ENCODE measurements at places on chromosomes 7 and 10.
A peak's percentile ranks its signal among the peaks of the same experiment; 100 is the strongest.

- peak; percentile 43 for DNase-seq
Measured at GRCh38 chr7:151083071-151083823, at the start of gene TMUB1. TMUB1 (minus strand) TSS chr7:151083493; CDS start chr7:151082563, 930 bp downstream.

DNA sequence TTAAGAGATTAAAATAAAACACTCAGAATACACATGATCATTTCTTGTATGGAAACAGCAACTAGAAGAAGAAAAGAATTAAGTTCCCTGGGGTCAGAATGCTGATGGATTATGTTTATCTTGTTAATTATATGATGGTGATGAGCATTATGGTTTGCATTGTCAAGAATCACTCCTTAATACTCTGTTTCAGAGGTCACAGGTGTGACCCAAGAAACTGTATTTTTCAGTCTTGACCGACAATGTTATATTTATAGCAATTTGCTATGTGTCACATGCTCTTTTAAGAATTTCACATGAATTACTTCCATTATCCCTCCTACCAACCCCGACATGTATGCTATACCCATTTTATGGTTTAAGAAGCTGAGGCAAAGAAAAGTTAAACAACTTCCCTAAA is 2.7 kb upstream of the CHRM2 start:
- no peak for DNase-seq

- DNase-seq, result no peak
Measured at GRCh38 chr7:86995052-86995725, 64.3 kb downstream of the ELAPOR2 start.

GRCh38 chr10:117647306-117647705 is 104.8 kb downstream of the EMX2 start:
- DNase-seq, result no peak

DNA sequence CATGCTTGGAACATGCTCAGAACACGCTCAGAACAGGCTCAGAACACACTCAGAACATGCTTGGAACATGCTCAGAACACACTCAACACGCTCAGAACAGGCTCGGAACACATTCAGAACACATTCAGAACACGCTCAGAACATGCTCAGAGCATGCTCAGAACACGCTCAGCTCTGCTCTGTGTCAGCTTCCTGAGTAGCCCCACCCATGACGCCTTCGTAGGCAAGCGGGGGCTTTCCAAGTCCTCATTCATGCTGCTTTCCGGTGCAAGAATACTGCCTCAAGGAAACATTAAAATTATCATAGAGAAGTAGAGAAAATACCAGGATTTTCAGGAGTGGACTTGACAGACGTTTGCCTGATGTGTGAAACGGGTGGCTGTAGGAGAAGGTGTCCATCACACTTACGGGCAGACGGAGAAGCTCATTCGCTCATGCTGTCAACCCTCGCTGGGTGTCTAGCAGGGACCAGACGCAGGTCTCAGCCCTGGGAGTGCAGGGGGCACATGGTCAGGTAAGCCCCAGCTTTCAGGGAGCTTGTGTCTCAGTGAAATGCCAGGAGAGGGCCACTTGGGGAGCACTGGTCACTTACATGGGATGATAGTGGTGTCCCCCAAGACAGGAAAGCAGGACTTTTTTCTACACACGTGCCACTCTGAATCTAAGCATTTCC is 24.7 kb downstream of the EN2 start:
- no peak for DNase-seq

GRCh38 chr7:50818324-50818723 is 35.6 kb upstream of the GRB10 start:
- no peak for DNase-seq

DNA sequence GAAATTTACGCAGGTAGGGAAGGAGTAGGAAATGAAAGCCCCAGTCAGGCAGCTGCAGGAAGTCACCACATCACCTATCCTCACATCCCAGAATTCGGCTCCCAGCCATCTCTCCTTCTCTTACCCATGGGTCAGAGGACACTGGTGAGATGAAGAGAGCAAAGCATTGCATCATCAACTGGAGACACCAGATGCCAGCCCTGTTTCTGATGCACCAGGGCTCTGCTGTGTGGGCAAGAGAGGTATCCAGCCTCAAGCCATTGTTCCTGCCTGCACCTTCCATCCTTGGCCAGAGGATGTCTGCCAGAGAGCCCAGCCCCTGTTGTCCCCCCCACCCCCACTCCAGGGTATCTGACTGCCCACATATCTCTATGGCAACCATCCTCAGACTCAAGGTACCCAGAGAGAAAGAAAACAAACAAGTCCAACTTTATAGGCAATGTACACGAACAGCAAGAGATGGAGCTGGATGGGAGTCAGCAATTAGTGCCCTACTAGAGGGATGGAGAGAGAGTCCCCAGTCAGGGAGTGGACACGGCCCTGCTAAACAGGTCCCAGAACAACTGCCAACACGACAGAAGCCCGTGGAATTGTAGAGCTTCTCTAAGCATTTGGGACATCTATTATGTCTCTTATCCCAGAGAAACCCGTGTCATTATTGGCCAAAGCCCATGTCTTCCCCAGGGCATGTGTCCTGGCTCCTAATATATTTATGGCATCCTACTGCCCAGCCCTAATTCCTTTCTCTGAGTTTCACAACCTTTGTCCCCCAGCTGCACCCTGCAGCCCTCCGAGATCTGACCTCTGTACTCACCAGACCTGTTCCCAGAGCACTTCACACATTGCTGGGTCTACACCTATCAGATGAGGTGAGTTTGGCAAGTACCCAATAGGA is 2.8 kb downstream of the CAMK2G start:
- peak; percentile 23 for DNase-seq
